Vagina (tissue), 2 donors: ENCODE measurements at places on chromosomes 13 and 19.

- DNase-seq = no peak
These were observed 63.1 kb downstream of the KCNRG start for GRCh38 chr13:50078231-50078894.

- DNase-seq = no peak
These were observed 16.3 kb downstream of the ZNF823 start for GRCh38 chr19:11722414-11722813.

- no peak for DNase-seq
These were observed 1.9 kb downstream of the MKNK2 start for GRCh38 chr19:2048959-2049740.

DNA sequence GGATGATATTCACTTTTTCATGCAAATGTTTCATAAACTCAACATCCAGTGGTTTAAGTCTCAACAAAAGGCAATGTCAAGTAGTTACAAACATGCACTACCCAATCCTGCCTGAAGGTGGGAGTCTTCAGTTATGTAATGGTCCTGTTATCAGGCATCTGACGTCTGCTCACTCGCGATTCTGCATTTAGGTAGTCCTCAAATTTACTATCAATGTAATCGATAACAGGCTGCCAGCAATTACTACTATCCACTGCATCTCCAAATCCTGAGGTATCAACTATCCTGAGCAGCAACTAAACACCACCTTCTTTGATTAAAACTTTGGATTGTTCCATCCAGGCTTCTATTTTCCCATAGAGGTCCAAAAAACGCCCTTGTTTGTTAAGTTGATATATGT lies 51.2 kb downstream of the NLRP12 start:
- DNase-seq = no peak

DNA sequence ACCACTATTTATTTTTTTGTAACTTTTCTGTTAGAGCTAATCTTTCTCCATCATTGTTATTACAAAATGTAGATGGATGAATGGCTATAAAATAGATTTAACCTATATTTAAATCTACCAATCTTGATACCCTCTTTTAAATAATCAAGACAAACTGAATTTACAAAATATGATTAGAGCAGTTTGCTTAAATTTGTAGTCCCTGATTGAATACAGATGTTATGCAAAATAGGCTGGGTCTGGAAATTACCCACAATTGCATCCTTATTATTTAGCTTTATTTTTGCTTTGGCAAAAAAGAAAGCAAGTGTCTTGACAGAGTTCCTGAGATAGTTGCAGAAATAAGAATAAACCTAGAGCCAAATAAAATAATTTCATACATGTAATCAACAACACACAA lies 352.8 kb downstream of the KLF12 start:
- no peak for DNase-seq

GRCh38 chr19:4049432-4049831 lies 17.3 kb downstream of the ZBTB7A start:
- DNase-seq = no peak

- DNase-seq = no peak
These were observed 30.0 kb downstream of the VAV1 start for GRCh38 chr19:6802336-6803035.
